ENCODE measurements at places on chromosomes 16 and 17.

DNA sequence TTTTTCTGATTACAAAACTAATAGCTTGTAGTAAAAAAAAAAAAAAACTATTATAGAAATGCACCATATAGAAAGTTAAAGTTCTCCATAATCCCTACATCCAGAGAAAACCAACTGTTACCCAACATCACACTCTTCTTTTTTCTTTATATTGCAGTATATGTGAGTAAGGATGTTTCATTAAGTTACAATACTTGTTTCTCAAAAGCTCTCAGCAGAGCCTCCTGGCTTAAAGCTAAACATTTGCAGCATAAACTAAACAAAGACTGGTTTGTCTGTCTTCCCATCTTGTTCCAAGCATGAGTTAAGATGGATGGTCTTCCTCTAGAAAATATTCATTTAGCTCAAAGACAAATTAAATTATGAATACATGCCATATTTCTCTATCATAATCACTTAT, 25.2 kb downstream of the GRB2 start:
- DNase-seq: no peak

GRCh38 chr17:76188213-76189016, 47.4 kb upstream of the FOXJ1 start:
- no peak for DNase-seq

DNA sequence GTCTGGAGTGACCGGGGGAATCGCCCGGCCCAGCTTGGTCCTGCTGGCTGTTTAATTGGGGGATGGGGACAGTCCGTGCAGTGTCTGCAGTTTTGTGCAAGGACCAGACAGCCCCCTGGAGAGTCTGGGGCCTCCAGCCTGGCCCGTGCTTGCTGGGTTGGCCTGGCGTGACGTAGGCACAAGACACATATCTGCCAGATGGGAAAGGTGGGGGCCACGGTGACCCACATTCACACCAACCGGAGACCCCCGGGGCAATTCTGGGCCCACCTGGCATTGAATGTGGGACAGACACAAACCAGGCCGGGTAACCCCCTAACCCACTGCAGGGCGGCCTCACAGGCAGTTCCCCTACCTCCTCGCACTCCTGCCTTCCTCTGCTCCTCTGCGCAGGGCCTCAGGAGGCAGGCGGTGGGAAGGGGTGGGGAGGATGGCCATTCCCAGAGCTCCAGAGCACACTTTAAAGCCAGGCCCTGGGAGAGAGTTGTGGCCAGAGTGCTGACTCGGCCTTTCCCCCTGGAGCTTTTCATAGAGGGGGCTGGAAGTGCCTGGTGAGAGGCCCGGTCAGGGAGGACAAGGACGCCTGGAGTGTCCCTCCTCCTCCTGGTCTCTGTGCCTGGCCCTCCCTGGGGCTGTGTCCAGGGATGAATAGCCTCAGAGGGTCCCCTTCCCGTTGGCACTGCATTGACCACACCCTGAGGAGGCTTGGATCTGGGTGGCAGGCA, 1.5 kb downstream of the MRC2 start:
- DNase-seq: no peak

GRCh38 chr17:47897561-47897960, 1.5 kb downstream of the SP2 start:
- DNase-seq: no peak

- no peak for DNase-seq
These were observed 33.6 kb downstream of the CPNE2 start for GRCh38 chr16:57125969-57126368.

GRCh38 chr16:47045023-47045422, 71.5 kb upstream of the DNAJA2 start:
- DNase-seq: no peak

DNA sequence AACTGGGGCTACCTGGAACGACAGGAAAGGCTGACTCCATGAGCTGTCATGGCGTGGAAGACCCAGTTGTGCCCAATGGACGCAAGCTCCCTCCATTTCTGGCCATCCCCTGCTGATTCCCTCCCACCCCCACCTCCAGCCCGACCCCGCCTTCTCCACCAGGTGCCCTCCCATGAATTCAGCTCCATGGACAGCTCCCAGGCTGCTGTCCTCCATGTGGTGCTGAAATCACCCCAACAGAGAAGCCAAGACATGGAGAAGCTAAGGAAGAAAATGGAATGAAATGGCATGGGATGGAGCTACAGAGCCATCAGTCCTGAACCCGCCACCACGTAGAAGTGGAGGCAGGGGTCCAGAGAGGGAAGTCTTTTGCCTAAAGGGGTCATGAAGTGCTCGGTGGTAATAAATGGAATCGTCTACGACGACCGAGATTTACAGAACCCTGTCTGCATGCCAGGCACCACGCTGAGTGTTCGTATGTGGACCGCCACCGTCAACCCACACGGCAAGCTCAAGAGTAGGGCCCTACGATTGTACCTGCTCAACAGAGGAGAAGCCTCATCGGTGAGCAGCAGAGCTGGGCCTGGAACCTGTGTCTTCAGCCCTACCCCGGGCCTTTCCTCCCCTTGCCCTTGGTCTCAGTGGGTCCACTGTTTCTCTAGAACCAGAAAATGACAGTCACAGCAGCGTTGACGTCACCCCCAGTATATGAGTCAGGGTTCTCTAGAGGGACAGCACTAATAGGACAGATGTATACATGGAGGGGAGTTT, 9.3 kb upstream of the ZC3H18 start:
- DNase-seq: no peak

GRCh38 chr16:15051387-15051951, 4.4 kb downstream of the NTAN1 start:
- no peak for DNase-seq

GRCh38 chr16:53482123-53482522, 20.9 kb downstream of the AKTIP start:
- DNase-seq: no peak

DNA sequence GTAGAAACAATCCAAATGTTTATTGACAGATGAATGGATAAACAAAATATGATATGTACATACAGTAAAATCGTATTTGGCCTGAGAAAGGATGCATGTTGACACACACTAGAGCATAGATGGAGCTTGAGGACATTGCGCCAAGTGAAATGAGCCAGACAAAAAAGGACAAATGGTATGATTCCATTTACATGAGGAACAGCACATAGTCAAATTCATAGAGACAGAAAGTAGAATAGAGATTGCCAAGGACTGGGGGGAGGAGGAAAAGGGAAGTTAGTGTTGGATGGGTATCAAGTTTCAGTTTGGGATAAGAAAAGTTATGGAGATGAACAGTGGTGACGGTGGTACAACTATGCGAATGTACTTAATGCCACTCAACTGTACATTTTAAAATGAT, 47.9 kb downstream of the COPRS start:
- no peak for DNase-seq

- no peak for DNase-seq
These were observed 27.9 kb upstream of the CDH8 start for GRCh38 chr16:62064173-62064572.

GRCh38 chr16:71873199-71873598, 10.8 kb downstream of the ZNF821 start:
- no peak for DNase-seq

- DNase-seq: no peak
These were observed 60.6 kb downstream of the CDH11 start for GRCh38 chr16:65061263-65061662.

GRCh38 chr16:77951788-77952187, 70.6 kb upstream of the CLEC3A start:
- DNase-seq: no peak

DNA sequence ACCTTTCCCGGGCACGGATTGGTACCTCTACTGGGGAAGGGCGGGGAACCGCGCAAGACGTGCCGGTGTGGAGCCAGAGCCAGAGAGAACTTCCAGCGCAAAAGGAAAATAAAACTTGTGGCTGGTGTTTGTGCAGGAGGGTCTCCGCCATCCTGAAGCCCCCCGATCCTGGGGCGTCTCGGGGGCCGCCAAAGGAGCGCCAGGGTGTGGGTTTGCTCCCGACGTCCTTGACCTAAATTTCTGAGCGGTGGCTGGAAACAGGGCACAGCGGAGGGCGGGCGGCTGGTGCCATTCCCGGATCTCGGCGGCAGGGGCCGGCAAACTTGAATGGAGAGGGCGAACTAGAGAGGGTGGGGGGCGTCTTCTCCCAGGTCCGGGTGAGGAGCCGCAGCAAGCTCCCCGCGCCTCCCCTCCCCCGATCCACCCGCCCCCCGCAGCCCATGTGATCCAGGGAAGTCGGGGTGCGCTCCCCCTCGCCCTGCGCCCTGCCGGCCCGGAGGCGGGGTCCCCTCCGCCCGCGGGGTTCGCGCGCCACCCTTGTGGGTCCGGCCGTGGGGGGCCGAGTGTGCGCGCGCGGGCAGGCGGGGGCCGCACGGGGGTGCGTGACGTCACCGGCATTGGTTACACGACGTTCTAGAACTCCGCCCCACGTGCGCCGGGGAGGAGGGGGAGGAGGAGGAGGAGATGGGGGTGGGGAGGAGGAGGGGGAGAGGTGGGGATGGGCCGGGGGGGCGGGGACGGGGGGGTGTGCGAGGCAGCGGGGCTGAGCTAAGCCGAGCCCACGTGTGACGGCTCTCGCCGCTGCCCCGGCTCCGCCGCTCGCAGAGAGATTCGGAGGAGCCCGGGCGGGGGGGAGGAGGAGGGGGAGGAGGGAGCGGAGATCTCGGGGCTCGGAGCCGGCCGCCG, at the start of gene MSI2:
Gene MSI2 (plus strand): TSS at position 748 of the 906 bp plus-strand sequence. CDS start 220 bp downstream, outside the sequence.
- peak; percentile 91 for DNase-seq

- DNase-seq: no peak
These were observed 25.9 kb upstream of the ABCA9 start for GRCh38 chr17:69086641-69087040.

DNA sequence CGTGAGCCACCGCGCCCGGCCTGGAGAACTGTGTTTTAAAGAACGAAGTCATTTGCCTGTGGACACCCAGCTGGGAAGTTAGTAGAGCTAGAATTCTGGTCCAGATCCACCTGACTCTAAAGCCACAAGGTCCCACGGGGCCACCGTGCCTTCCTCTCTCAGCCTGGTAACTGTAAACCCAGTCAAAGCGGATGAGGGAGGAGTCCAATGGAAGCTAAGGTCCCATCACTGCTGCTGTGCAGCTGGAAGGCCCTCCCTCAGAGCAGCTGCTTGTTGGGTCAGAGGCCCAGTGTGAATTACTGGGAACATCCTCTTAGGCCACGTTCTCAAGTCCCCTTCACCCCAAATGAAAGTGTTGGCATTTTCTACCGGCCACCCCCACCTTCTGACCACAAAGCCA, 48.8 kb upstream of the CACNG5 start:
- no peak for DNase-seq

- no peak for DNase-seq
These were observed 14.2 kb upstream of the KRT19 start for GRCh38 chr17:41542357-41542756.

DNA sequence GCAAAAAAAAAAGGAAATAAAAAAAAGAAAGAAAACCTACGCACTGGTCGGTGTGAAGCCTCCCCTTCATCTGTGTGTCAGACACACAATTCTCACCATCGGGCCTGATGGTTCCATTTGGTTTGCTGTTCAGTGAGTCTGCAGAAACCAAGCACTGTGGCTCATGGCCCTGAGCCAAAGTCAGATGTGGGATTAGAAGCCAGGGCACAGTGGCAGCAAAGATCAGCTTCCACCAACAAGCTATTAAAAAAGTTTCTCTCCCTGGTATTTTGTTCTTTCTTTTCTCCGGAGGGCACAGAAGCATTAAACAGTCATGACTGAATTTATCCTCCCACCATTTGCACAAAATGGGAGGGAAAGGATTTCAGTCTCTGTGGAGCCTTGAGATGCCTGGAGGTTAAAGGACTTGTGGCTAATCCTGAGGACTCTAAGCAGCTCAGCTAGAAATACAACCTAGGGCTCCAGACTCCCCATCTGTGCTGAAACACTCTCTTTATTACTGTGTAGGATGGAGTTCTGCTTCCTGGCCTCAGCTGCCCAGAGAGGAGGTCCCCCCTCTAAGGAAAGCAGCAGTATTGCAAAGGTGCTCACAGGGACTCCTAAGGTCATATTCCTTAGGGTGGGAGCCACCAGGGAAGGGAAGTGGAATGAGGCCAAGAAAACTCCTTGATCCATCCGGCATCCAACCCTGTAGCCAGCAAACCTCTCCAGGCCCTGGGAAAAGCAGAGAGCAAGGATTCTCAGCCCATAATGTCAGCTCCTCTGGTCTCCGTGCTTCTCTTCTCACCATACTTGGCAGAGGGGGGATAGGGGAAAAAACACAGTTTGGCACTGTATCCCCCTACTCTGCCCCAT, 28.2 kb downstream of the SLC39A11 start:
- DNase-seq: no peak

DNA sequence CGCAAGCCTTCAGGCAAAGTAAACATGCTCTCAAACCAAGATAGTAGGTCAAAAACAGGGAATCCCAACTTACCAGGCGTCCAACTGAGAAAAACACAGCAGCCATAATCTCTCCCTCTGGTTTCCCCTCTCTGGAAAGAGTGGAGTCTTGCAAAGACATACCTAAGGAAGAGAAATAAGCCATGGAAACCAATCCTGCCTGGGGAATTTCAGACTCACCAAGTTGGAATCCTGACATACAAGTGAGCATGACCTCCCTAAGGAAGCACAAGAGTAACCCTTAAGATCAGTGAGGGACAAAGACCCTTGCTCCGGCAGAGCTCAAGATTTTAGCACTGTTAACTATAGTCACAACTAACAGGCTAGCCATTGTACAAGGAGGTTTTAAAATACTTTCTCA, 4.1 kb downstream of the ZNF624 start:
- no peak for DNase-seq

DNA sequence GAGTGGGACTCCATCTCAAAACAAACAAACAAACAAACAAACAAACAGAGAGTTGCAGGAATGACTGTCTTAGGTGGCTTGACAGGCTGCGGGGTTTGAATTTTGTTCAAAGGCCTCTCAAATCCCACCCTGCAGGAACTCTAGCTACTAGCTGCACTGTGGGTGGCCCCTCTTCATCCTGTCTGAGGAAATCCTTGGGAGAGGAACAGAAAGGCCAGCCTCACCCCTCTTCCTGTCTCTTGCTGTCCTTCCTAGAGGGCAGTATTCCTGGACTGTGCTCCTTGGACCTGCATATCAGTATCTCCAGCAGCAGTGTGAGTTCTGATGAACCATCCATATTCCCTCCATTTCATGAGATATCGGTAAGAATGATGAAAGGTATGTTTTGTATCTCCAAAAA, 2.0 kb upstream of the CCDC92B start:
- no peak for DNase-seq

DNA sequence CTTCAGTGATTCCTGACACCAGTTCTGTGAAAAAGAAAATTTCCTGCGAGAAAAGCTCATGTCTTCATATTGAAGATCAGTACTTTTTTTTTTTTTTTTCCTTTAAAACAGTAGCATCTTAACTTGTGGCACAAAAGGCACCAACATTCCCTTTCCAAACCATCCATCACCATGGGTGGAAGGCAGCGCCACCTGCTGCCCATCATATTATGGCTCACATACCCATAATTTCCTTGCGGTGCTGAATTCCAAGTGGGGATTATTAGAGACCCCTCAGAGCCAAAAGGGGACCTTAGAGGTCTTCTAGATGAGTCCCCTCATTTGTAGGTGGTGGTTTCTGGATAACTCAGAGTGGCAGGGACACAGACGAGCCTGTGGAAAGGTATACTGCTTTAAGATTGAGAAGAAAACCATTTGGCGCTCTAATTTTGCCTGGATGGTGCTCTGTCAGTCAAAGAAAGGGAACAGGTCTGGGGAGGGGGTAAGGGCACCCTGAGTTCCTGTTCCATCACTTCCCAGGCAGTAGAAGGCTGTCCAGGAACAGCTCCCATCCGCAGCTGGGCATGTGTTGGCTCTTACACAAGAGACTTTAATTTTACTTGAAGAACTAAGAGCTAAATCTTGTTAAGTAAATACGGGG, 7.9 kb upstream of the SOST start:
- DNase-seq: peak; percentile 52

- no peak for DNase-seq
These were observed 7.7 kb upstream of the TMEM92 start for GRCh38 chr17:50266384-50267073.
